ENCODE measurements at places on chromosomes 3 and 15.
A peak's percentile ranks its signal among the peaks of the same experiment; 100 is the strongest.

DNA sequence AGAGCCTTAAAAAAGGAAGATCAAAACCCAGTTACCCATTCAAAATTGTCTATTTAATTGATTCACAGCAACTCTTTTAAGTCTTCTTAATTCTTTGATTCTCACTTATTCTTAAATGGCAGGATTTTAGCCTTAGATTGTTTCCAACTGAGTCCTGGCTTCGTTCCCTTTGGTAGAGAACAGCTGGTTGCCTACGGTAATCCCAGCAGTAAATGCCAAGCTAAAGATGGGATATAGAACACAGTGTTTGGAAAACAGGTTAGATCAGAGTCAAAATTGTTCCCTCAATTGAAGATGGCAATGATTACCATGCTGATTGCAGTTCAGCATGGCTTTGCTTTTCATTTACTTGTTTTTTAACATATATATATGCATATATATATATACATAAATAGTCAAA is 300.9 kb downstream of the PYDC2 start:
- DNase-seq: no peak

GRCh38 chr15:87952736-87953287 is 303.7 kb downstream of the NTRK3 start:
- no peak for DNase-seq

GRCh38 chr3:19702416-19703078 is 231.5 kb downstream of the EFHB start:
- DNase-seq: no peak

DNA sequence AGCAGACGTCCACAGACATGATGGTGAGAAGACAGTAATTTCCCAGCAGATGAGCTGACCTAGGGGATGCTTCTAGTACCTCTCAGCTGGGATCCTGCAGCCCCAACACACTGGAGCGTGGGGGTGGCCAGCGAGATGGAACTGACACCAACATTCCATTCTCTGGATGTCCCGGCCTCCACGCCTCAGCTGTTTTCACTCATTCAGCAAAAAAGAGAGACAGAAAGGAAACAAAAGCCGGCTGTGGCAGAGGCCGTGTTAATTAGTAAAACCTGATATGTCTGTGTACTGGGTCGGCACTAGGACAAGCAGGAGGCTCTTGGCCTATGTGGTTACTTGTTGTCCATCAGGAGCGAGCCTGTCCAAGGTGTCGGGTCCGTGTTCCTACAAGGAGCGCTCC is 82.6 kb upstream of the MYZAP start:
- DNase-seq: no peak

DNA sequence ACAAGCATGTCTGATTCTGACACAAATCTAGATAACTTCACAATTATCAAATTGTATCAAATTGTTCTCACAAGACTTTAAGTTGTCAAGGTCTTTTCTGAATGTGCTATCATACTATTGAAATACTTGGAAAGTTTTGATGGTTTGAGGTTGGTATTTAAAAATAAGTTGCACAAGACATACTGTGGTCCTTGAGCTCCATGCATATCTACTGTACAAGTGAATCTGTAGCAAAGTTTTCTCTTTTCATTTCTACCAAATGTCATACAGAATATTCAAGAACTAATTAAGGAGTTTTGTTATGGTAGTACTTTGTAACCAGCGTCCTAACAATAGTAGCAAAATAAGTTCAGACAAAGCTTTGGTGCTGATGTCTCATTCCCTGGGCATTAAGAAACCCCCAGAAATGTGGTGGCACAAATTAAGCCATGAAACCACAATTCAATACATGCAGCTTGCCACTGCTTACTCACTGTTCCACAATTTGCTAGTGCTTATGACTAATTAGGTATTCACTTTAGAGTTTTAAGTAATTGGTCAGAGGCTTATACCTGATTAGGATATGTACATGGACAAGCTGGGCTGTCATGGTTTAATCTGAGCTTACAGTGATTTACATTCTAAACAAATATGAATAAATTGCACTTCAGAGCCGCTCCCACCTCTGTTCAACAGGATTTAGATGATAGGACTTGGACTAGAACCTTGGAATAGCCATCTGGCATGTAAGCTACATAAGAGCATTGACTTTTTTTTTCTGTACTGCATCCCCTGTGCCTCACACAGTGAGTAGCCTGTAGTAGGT is 8.8 kb downstream of the TBC1D23 start:
- DNase-seq: peak; percentile 28

DNA sequence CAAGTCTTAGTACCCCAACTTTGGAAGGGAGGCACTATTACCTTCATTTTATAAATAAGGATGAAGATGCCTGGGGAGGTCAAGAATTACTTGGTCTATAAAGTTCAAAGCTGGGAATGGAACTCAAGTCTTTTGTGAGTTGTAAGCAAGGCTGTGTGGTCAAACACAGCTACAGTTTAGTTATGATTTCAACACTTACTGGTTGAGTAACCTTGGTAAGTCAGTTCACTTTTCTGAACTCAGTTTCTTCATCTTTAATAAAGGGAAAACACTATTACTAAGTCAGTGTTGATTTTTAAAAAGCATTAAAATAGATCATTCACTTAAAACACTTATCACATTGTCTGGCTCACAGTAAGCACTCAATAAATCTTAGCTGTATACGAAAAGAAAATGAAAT is 200.4 kb upstream of the ADAMTS9 start:
- peak; percentile 5 for DNase-seq

- DNase-seq: no peak
These were observed 800 bp downstream of the EPHA3 start for GRCh38 chr3:89108291-89108550.

- no peak for DNase-seq
These were observed 25.2 kb downstream of the CD200 start for GRCh38 chr3:112357930-112358780.

GRCh38 chr3:190593075-190593474 is 79.2 kb downstream of the IL1RAP start:
- no peak for DNase-seq

- DNase-seq: no peak
These were observed 42.2 kb downstream of the NGRN start for GRCh38 chr15:90307661-90308060.

DNA sequence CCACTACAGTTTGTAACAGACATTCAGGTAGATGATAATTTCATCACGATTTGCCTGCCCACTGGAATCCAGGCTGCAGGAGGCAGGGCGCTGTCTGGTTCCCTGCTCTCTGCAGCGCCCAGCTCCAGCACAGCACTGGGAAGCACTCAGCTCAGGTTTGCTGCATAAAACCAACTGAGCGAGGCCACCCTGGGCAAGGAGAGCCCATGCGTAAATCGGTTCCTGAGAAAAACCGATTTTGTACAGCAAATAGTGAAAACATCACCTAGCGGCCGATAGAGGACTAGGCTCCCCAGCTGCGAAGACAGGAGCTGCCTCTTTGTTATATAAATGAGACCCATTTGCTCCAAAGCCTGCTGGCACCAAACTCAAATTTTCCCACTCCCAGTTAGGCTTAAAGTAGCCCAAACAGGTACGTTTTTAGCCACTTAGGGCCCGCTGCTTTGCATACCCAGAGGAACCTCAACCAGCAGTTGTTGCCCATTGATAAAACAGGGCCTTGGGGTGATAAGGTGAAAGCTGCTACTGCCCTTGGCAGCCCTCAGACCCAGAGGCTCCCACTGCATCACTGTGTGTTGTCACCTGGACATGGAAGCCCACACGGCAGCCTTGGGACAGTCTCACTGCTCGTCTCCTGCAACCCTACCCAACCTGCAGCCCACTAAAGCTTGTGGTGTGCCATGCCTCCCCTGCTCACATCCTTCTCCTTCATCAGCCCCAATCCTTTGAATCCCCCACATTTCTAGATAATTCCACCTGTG is 47.5 kb downstream of the ALDH1L1 start:
- no peak for DNase-seq

DNA sequence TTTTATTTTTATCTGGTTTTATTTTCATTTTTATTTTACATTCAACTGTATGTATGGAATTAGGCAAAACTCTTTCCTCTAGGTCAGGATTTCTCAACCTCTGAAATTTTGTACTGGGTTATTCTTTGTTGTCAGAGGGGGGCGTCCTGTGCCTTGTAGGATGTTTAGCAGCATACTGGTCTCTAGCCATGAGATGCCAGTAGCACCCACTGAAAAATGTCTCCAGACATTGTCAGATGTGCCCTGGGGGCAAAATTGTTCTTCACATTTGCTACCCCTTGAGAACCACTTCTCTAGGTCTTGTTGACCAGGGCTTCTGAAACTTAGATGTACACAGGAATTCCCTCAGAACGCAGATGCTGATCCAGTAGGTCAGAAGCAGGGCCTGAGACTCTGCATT is 5.4 kb downstream of the CHRNA5 start:
- DNase-seq: no peak

DNA sequence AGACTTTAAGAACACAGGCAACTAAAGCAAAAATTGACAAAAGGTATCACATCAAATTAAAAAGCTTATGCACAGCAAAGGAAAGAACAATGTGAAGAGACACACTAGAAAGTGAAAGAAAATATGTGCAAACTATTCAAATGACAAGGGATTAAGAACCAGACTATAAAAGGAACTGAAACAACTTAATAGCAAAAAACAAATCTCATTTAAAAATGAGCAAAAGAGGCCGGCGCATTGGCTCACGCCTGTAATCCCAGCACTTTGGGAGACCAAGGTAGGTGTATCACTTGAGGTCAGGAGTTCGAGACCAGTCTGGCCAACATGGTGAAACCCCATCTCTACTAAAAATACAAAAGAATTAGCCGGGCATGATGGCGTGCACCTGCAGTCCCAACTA is 14.4 kb downstream of the NGLY1 start:
- DNase-seq: no peak

DNA sequence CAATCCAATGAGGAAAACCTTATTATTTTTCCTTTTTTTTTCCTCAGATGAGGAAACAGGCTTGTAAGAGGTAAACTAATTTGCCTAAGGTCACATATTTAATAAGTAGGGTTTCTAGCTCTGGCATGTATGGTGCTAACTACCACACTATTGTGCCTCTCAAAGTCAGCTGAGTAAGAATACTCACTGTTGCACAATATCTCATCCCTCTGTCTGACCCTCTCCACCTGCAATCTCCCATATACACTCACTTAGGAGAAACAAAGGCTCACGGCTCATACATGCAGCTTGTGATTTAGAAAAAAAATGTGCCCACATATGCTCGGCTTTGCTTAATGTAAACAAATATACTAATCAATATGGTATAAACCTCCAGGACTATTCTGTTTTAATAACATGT is 10.4 kb upstream of the ARIH1 start:
- DNase-seq: no peak

GRCh38 chr3:72255191-72255590 is 470.2 kb upstream of the PROK2 start:
- no peak for DNase-seq

GRCh38 chr3:186888569-186888968 is 41.8 kb upstream of the ST6GAL1 start:
- peak; percentile 92 for DNase-seq

DNA sequence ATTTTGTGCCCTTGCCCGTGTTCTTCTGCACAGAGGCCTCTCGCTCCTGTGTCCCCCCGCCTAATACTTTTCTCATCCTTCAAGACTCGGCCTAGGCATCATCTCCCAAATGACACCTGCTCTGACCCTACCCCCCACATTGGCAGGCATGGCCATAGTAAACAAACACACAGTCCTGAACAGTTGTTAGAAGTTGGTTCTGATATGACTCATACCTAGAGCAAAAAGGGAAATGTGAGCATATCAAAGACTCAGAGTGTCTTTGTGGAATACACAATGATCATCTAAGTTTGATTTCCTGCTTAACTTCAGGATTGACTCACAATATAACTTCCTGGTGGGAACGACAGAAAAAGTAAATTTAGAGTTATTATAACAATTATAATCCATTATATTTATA is 120.5 kb downstream of the POLR2M start:
- DNase-seq: no peak

DNA sequence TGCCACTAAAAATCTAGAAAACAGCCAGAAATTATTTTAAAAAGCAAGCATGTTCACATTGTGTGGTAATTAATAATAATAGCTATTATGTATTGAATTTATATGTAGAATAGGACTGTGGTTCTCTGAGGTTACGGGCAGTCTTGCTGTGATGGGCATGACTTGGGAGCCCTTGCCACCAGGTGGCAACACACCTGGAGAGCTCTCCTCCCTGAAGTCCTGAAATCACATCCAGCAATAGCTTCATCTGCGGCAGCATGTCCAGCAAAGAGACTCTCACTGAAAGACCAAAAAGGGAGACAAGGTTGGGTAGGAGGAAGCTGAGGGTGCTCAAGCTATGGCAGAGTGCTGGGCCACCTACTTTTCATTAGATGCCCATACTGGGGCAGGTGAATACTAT is 206.8 kb upstream of the IL12A start:
- no peak for DNase-seq

GRCh38 chr3:134212967-134213665 is 37.5 kb downstream of the RYK start:
- peak; percentile 87 for DNase-seq

DNA sequence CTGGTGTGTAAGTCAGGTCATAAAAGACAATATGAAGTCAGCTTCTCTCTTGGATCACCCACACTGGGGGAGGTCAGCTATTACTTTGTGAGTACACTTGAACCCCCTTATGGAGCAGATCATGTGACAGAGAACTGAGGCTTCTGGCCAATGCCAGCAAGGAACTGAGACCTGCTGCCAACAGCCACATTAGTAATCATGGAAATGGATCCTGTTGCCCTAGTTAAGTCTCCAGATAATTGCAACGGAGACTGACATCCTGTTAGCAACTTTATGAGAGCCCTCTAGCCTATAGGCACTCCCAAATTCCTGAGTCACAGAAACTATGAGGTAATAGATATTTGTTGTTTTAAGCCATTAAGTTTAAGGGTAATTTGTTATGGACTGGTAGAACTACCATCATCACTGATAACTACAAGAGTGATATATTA is 110.4 kb upstream of the GMNC start:
- DNase-seq: no peak

DNA sequence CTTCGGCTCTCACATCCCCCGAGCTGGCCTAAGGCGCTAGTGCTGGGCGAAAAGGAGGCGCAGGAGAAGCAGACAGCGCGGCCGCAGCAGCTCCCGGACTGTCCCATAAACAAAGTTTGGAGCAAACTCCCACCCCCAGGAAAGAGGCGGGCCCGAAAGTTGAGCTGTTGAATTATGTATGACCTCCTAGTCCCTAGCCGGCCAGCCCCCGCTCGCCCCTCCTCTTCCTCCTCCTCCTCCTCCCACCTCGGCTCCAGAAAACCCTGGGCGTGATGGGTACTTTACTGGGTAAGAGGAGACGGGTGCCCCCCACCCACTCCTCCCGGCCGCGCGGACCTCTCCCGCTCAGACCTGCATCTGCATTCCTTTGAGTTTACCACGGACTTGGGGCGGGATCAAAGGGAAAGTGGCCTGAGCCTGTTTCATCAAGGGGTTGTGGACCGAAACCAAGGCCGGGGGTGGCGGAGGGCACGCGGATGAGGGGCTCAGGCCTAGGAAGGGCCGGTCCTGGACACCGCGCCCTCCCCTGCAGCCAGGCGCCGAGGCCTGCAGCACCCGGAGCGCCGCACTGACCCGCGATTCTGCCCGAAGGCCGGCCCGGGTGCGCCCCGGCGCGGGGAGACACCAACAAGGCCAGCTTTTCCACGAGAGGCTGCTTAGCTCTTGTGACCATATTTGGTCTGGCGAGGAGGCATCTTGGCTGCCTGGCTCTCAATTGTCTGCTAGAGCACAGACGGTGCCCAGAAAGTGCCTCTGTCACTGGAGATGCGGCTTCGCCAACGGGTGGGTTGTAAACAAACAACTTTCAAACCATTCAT is at the start of gene WWTR1:
Gene WWTR1, minus strand, starts transcription at position 100 of the 818 bp plus-strand sequence. CDS start 719 bp downstream, outside the sequence.
- peak; percentile 60 for DNase-seq
